ENCODE measurements at places on chromosomes 12 and 14.

DNA sequence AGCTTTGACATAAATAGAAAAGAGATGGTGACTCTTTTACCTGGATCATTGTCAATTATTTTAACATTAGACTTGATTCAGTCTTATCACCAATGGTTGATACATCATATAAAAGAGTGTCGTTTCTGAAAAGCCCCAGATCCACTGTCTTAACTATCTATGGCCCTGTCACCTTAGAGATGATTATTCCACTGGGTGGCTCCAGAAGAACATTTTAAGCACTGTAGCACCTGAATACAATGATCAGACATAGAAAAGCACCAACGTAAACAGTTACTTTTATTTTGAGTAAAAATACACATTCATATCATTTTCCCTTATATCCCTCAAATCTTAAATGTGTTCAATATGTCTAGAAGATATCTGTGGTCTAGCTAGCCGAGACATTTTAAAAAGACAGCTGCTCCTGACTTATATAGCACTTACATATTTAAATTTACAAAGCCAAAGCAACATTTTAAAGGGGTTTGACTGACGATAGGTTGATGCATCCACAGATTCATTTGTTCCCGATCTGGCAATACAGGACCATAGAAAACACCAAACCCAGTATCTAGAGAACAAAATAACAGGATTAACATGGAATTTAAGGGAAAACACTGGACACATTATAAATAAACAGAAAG is 32.9 kb downstream of the TSPAN8 start:
- DNase-seq, result no peak

DNA sequence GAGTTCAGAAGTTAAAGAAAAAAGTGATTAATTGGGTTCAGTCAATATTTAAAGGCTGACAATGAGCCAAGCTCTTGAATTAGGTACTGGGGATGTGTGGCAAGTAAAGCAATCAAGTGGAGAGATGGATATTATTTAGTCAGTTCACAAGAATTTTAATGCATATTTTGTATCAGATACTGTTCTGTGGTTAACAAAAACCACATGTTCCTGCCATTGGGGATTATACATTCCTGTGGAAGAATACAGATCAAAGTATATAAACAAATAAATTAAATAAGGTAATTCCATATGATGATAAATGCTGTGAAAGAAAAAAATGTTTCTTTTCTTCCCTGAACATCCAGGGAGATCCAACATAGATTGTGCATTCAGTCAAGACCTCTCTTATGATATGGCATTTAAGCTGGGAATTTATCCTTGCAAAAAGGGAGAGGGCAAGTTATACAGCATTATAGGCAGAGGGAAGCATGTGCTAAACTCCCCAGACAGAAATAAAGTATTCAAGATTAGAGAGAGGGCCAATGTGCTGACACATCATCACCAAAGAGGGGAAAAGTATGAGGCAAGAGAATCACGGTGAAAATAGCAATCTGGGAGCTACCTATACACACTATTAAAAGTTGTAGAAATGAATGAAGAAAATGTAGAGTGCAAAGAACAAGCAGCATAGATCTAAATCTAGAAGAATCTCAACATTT is 17.6 kb upstream of the A2M start:
- DNase-seq, result no peak

GRCh38 chr12:76804435-76804976 is 40.6 kb downstream of the ZDHHC17 start:
- DNase-seq, result no peak

DNA sequence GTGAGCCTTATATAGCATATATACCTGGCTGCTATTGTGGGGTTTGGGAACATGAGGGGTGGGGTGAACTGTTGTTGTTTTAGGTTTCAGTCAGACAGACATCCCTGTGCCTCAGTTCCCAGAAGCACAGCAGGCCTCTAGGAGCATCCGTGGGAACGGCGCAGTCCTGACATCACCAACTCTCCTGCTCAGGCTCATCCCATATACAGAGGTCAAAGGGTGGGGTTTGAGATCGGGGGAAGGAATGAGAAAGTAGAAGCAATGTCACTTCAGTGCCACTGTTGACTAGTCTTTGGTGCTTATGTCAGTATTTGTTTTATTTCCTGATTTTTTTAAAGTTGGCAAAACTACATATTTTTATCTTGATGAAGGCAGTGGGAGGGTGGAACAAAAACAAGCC is 43.1 kb upstream of the A2ML1 start:
- no peak for DNase-seq

- DNase-seq, result no peak
Observed at GRCh38 chr12:85642808-85643207, 193.4 kb downstream of the RASSF9 start.

DNA sequence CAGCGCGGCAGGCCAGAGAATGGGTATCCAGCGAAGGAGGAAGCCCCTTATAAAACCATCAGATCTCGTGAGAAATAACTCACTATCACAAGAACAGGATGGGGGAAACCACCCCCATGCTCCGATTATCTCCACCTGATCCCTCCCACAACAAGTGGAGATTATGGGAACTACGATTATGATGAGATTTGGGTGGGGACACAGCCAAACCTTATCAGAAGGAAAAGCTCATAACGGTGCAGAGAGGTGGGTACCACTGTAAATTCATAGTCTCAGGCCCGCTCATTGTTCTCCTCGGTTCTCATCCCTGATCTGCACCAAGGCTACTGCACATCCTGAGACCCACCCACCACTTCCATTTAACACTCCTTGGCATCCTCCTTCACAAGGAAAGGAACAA is 326.5 kb downstream of the MED13L start:
- DNase-seq, result no peak

DNA sequence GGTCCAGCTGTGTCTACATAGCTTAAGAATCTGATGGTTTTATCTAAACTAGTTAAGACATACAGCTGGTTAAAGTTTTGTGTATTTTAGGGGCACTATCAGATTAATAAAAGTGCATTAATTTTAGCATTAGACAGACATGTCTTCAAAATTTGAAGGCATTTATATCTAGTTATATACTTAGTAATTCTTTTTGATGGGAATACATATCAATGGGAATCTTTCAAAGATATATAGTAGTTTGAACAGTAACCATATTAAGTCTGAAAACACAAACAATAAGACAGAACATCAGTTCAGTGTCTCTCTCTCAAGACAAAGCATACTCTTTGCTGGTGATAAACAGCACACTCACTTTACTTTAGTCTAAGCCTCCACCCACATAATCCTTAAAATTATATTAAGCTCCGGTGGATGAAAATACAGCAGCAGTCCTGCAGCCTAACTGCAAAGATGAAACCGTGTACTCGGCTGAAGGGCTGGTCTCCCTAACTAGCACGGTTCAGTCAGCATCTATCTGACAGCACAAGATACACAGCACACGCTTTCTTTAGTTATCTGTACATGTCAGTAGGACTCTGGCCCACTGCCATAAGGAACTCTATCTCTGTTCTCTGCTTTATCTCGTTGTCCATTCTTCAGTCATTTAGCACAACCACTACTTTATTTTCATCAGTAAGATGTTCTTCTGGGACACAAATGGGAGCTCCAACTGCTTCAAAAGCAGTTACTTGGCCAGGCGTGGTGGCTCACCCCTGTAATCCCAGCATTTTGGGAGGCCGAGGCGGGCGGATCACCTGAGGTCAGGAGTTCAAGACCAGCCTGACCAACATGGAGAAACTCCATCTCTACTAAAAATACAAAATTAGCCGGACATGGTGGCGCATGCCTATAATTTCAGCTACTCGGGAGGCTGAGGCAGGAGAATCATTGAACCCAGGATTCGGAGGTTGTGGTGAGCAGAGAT is 80.5 kb downstream of the MED13L start:
- no peak for DNase-seq

- DNase-seq, result no peak
Observed at GRCh38 chr12:34298176-34298970, 276.1 kb downstream of the ALG10 start.

DNA sequence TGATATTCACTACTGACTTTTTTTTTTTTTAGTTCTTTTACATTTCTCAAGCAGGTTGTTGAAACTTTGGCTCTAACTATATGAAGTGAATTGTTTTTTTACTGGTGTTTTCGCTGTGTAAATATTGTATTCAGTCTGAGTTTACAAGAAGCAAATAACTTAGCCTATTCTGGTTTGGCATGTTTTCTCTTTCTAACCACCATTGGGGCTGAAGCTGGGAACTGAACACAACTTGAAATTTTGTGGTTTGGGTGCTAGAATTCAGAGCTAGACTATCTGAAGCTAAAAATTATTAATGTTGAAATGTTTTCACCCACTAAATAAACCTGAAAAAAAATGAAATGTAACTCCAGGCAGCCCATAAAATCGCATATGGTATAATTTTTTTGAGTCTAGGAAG is 37.2 kb downstream of the RAD51B start:
- no peak for DNase-seq

- DNase-seq, result peak; percentile 24
Observed at GRCh38 chr12:100141998-100142850, 450 bp downstream of the BLTP3B start.

DNA sequence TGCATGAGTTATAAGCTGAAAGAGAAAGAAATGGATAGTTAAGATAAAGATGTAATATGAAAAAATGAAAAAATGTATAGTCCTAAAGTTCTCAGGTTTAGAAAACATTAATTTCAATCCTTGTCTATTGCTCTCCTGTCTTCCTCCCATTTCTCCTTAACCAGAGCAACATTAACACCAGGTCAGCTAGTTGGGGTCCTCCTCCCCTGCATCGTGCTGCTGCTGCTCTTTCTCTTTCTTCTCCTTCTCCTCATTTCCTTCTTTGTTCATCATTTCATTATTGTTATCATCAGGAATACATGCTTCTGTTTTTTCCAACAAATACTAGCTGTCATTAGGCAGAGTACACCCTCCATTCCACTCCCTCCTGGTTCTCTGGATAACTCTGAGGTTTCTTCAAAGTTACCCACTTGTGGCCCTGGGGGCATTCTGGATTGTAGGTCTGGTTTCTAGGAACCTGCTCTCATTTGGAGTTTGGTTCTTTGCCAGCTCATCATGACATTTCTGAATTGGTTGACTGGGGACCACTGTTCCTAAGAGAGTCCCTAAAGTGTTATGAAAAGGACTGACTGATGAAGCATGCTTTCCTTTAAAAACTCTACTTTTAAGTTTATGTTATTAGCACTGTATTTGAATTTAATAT is 17.0 kb downstream of the ACSS3 start:
- no peak for DNase-seq
